Putamen (tissue), 1 donor: ENCODE measurements at places on chromosomes 2 and 18.

DNA sequence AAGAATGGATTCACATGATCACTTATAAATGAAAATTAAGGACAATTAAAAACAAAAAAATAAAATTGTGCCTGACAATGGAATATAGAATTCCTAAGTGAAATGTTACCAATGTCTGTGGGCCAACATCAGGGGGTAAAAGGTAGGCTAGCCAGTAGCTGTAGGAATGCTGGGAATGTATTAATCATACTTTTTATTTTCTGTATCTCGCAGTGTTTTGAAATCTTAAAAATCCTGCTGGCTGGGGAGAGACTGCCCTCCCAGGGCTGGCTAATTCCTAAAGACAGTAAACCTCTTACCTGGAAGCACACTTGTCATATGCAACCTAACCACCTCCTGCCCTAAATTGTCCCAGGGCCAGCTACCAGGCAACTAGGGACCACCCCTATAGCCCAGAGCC is 69.8 kb downstream of the REV1 start:
- DNase-seq: no peak

DNA sequence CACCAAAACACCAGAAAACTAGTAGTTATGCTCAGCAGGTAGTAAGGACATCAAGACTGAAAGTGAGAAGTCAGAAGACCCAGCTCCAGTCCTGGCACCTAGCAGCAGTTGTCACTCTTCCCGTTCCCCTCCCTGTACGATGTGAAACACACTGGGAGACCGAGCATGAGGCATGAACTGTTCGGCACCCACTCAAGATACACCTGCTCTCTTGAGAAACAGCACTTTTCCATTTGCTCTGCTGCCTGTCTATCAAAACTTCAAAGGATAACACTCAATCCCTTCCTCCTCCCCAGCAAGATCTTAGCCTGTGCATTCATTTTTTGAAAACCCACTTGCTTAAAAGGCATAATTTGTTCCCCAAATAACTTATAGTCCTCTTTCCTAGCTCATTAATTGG is 123.9 kb downstream of the PLEKHM3 start:
- no peak for DNase-seq

DNA sequence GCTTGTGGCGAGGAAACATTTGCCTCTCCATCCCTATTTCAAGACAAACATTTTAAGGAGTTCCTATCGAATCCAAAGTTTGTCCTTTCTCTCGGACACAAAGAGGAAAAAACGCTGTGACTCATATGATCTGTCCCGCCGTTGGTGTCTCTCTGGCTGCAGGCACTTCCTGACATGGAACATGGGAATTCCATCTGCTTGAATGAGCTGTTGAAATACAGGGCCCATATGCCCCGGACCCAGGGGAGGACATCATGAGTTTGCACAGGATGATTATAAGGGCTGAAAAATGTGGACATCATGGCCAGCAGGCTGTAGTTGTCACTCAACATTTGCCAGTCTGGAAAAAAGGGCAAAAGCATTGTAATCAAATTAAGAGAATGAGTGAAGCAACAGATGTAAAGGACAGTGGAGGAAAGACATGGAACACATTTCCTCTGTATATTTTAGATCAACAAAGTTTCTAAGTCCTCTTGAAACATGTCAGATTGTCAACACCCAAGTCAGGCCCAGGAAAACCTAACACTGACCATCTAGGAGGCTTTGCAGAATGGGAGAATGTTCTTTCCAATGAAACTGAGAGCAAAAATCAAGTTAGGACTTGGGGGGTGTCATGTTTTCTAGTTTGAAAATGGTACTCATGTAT is 103.2 kb upstream of the SMIM21 start:
- no peak for DNase-seq

GRCh38 chr18:3224223-3224622 is 4.5 kb upstream of the MYOM1 start:
- DNase-seq: no peak

- DNase-seq: no peak
These were observed 105.6 kb downstream of the MAP4K4 start for GRCh38 chr2:101803128-101803527.

- DNase-seq: no peak
These were observed 58.5 kb downstream of the HS1BP3 start for GRCh38 chr2:20592106-20593071.

GRCh38 chr2:151808258-151809072 is 19.8 kb downstream of the ARL5A start:
- no peak for DNase-seq

- no peak for DNase-seq
These were observed 408.7 kb upstream of the TCF4 start for GRCh38 chr18:55996717-55997116.

DNA sequence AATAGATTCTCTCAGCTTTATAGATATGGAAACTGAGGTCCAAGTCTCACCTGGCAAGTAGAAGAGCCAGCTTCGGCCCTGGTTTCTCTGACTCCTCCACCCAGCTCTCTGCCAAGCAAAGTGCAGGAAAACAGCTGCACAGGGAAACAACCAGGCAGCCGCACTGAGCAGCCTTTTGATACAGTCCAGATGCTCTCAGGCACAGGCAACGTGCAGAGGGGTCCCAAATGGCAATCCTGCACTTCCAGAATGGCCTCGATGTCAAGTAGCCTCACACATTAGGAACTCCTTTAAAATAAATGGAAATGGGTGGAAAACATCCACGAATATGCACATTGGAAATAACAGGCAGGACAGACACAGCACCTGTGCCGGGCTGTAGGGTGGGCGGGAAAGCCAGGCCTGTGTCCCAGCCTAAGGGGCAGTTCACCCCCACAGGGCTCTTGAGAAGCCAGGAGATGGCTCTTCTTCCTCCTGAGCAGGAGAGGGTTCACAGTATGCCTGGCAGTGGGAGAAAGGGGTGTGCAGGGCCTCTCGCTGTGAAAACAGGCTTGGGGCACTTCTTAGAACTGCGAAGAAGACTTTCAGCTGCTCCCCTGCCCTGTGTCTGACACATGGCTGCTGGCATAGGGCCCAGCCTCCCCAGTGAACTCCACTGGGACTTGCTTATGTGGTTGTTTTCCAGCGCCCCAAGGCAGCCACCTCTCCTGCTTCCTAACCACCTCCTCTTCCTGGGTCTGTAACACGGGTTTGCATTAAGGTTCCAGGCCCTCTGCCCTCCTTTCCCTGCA is 63.9 kb upstream of the TUBA3E start:
- no peak for DNase-seq

DNA sequence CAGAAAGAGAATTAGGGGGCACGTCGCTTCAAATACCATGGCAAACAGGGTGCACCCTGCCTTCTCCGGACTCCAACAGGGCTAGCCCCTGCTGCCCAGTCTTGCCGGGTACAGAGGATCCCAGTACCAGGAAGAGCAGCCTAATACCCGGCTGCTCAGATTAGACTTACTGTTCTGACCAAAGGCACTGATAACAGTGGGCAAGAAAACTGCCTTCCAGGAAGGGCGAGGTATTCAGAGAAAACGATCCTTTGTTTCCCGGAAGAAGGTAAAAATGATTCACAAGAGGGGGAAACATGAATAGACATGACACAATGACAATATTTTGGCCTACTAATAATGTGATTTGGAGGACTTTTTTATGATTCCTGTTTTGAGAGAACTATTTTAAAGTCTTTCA is 99.9 kb downstream of the SS18 start:
- no peak for DNase-seq

GRCh38 chr2:177806025-177806424 is 266.6 kb downstream of the PDE11A start:
- no peak for DNase-seq

- no peak for DNase-seq
These were observed 351.9 kb downstream of the GALR1 start for GRCh38 chr18:77601567-77601966.

GRCh38 chr2:28461056-28461455 is 34.8 kb upstream of the PLB1 start:
- no peak for DNase-seq
